Astrocyte of the cerebellum (primary cell): ENCODE measurements at places on chromosomes 11 and 22.

GRCh38 chr11:62922189-62922589, 1.0 kb upstream of the CHRM1 start:
- no peak for DNase-seq

- DNase-seq, result no peak
These were observed 12.1 kb downstream of the HPS4 start for GRCh38 chr22:26471522-26471921.

- no peak for DNase-seq
These were observed 11.0 kb downstream of the PTPRJ start for GRCh38 chr11:47991266-47991830.

GRCh38 chr11:65911682-65912568, 6.9 kb downstream of the C11orf68 start:
- DNase-seq, result no peak

GRCh38 chr11:46895821-46896220, 22.5 kb downstream of the LRP4 start:
- DNase-seq, result no peak

- DNase-seq, result no peak
These were observed 39.4 kb upstream of the TOLLIP start for GRCh38 chr11:1348796-1349326.

- DNase-seq, result no peak
These were observed 377.5 kb upstream of the NARS2 start for GRCh38 chr11:78952175-78952574.

DNA sequence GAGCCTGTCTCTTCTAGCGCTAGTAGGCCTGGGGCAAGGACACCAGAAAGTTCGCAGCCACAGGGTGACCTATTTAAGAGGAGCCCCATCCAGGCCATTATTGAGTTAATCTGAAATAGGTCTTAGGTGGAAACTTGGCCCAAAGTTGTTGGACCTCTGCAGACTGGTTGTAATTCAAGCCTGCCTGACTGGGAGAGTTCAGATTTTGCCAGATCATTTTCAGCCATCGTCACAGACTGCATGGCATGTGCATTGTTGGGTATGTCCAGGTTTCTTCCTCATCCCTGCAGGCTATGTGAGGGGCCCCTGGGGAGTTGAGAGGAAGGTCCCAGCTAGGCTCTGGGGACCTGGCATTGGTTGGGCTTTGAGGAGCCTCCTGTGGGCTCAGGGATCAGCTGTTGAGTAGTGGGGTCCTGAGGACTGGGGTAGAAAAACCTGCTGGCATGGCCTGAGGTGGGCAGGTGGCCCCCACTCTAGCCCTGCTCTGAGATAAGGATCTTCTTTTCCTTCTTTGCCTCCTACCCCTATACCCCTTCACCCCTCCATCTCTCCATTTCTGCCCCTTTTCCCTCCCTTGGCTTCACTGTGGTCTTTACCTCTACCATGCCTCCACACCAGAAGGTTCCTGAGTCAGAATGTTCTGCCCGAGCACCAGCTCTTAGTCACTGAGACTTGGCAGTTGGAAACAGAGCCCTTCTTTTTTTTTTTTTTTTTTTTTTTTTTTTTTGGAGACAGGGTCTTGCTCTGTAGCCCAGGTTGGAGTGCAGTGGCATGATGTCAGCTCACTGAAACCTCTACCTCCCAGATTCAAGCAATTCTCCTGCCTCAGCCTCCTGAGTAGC, 112.7 kb downstream of the MORC2 start:
- DNase-seq, result no peak

- peak; percentile 96 for DNase-seq
These were observed 114.1 kb downstream of the MICAL2 start for GRCh38 chr11:12224537-12224893.

GRCh38 chr11:88152381-88152780, 22.9 kb downstream of the RAB38 start:
- no peak for DNase-seq

DNA sequence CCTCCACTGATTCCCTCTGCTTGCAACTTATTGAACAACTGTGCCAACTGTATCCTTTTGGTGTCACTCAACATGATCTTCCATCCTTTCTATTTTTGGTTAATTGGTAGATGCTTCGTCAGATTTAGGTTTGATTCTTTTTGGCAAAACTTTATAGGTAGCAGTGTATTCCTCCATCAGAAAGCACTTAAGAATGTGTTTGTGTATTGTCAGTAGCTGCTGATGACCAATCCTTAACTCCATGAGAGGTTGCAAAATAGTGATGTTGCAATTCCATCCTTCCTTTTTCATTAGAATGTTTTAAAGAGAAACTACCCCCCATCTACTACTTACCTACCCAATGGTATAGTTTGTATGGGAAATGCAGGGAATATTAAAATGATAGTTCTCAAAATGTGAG, 22.1 kb downstream of the FAM76B start:
- DNase-seq, result no peak

GRCh38 chr11:22317656-22318055, 20.5 kb upstream of the SLC17A6 start:
- no peak for DNase-seq

- DNase-seq, result no peak
These were observed 50.7 kb upstream of the SLC35C1 start for GRCh38 chr11:45754261-45754709.

DNA sequence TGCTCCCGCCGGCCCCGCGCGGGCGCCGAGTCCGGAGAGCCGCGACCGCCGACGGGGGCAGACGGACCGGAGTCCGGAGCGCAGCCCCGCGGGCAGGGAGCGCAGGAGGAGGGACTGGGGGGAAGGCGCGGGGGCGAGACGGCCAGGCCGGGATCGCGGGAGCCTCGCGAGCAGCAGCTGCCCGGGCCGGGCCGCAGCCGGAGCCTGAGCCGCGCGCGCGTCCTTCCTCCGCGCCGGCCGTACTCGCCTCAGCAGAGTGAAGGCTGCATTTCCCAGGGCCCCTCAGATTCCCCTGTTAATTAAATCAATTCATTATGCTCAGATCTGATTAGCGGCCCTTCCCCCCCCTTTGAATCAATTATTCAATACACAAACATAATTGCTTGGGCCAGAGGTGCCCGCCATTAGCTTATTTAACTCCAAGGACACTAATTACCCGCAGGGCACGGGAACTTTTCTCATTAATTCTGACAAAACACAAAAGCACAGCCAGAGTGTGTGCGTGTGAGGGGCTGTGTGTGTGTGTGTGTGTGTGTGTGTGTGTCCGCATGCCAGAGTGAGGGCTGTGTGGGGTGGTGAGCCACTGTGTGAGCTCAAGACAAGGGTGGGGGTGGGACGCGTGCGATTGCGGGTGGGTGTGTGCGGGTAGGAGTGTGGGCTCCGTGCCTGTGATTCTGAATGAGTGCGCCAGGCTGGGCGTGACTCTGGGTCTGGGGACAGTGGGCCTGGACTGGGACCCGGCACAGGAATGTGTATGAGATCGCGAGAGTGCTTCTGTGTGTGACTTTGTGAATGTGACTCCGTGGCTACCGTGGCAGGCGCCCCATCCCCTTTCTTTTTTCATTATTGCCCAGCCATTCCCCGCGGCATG, 5.1 kb upstream of the LMO1 start:
- no peak for DNase-seq

- no peak for DNase-seq
These were observed 9.7 kb upstream of the MS4A2 start for GRCh38 chr11:60078745-60079144.

GRCh38 chr11:117794135-117794534, 2.9 kb downstream of the DSCAML1 start:
- no peak for DNase-seq

DNA sequence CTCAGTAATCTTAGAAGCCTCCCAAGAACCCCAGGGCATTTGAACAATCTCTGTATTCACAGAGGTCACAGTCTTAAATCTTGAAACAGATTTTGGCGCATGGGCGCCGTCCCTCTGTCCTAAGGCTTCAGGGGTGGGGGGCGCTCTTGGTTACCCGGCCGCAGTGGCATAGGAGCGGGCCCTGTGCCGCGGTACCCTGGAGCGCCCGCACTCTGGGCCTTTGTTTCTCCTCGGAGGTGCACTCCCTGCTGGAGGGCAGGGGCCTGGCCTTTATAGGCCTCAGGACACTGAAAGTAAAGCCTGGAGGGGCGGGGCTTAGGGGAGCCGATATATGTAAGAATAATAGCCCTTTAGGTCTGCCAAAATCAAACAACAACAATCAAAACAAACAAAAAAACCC, 197.3 kb upstream of the FOLH1 start:
- no peak for DNase-seq
